ENCODE measurements at places on chromosomes 1 and 21.
A peak's percentile ranks its signal among the peaks of the same experiment; 100 is the strongest.

DNA sequence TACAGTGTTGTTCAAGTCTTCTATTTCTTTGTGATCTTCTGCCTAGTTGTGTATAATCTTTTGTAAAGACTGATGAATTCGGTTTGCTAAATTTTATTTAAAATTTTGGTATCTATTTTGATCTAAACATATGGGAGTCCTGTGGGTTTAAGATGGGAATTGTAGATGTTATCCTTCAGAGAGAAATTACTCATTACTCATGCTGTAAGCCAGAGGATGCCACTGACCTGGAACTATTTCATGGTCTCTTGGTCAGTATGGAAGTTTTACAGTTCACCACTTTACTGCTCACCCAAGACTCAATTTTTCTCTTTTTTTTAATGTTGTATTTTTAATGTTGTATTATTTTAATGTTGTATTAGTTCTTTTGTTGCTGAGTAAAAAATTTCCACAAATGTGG, 138.6 kb upstream of the B3GALT2 start:
- no peak for DNase-seq

DNA sequence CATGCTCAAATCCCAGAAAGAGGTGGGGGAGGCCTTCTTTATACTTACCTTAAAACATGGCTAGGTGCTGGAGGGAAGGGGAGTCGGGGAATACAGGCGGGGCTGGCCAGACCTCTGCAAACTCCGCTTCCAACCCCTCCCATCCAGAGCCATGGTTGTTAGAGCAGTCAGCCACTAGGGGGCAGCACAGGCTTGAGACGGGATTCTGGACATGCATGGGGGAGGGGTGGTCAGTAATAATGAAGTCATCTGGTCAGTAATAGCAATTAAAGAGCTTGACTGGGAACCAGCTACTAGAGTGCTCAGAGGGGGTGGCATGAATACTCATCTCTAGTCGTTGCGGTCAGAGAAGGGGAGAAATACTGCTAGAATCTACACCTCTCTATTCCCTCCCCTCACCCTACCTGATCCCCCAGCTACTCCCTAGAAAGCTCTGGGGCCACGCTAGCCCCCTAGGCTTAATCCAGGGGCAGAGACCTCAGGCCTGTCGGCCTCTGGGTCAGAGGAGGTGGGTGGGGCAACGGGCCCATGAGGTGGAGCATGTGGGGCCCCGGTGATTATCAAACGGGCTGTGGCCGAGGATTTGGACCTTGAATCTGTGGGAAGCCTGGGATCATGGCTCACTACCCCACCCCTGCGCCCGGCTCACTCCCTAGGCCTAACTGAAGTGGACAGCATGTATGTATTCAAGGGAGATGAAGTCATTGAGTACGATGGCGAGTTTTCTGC, 2.9 kb downstream of the CASQ1 start:
- peak; percentile 74 for DNase-seq

- no peak for DNase-seq
These were observed 45.9 kb downstream of the ZNF697 start for GRCh38 chr1:119602169-119602568.

DNA sequence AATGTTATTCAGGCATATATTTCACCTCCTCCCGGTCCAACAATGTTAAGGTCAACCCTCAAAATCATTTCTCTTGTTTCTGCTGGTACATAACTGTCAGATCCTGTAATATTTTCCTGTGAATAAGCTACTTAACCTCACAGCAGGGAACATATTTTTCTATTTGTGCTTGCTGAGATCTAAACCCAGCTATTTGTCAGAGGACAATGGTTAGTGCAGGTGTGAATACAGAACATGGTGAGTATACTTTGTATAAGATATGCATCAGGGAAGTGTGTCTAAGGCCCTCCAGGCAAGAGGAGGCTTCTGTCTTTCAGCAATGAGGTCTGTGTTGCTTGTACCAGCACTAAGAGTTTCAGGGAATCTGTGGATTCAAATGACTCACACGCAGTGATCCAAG, 970.6 kb downstream of the NCAM2 start:
- no peak for DNase-seq

GRCh38 chr1:26768755-26769154, 19.0 kb upstream of the PIGV start:
- no peak for DNase-seq

GRCh38 chr1:32330558-32331151, 5.4 kb downstream of the MARCKSL1 start:
- DNase-seq, result no peak

DNA sequence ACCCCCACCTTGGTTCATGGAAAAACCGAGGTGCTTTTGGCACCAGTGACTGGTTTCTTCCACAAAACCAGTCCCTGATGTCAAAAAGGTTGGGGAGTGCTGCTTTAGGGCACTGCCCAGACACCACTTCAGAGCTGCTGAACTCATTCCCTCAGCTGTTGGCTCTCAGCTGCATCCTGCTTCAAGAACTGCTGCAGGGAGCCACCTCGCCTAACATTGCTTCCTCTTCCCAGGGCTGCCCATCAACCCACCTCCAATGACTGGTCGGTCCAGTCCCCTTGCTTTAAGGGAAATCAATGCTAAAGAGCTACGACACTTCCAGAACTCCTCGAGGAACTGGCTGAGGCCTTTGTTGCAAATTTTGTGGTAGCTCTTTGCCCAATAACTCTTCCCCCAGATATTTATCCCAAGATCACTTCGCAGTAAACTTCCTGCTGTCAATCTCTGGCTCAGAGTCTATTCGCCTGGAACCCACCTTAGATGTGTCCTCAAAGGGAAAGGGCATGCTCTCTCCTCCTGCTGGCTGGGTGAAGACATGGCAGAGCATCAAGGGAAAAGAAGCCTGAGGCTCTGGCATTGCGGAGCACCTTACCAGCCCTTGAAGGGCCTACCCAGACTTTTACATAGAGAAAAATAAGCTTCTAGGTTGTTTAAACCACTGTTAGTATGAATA, 29.0 kb downstream of the C1orf52 start:
- no peak for DNase-seq

DNA sequence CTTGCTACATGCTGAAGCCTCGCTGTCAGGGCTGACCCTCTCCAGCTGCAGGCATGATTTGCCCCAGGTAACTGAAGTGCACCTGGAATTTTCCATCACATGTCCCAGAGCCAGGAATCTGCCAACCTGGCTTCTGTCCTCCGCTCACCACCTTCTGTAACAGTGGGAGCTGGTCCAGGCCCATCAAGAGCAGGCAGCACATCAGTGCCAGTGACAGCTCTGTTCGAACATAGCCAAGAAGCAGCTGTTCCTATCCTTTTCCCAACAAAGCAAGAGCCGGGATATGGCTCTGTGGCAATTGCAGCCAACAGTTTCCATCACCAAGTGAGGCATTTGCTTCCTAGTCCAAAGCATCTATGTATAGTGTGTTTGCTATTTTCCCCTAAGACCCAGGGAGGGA, 42.2 kb upstream of the KANK4 start:
- no peak for DNase-seq

GRCh38 chr1:21966247-21967000, 10.4 kb upstream of the CELA3B start:
- DNase-seq, result peak; percentile 73

DNA sequence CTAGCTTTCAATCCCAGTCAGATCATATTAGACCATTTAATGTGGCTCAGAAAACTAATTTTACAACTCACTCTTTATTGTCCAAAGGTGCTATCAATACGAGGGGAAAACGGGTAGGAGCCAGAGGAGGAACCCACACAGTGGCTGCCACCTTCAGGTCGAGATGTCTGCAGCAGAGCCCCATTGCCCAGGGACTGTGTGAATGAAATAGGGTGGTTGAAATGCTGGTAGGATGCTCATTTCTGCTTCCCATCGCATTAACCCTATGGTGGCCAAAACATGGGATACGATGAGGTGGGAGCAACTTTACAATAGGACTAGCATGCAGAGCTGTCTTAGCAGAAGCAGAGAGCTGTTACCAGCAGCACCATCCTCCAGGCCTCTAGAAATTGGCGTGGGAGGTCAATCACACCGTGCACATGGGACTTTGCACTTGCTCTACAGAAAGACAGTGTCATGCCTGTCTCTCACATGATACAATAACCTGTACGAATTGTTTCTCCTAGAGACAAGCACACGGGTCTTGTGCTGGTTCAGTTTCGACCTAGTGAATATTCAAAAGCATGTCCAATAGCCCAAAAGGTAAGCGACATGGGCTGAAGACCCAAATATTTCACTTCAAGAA, 69.5 kb upstream of the DESI2 start:
- DNase-seq, result no peak

- DNase-seq, result no peak
These were observed 55.9 kb upstream of the KIF26B start for GRCh38 chr1:245098924-245099323.

DNA sequence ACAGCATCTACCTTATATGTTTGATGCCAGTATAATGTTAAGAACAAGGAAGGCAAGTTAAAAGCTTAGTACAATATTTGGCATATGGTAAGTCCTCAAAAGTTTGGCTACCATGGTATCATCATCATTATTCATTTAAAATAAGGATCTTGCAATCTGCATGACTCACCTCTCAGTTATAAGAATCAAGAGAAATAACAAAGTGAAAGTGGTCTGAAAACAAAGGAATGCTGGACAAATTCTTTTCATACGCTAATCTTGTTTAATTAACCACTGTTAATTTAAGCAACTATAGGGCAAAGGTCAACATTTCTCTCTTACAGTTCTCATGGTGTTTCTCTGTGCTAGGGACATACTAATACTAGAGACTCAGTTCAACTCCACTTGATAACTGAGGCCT, 13.0 kb upstream of the CLDN19 start:
- peak; percentile 55 for DNase-seq

Measured in bronchial epithelial cell (primary cell).